ENCODE measurements at places on chromosomes 3 and 15.

GRCh38 chr3:107855710-107856109, 235.1 kb downstream of the CD47 start:
- no peak for DNase-seq

- no peak for DNase-seq
Observed at GRCh38 chr3:149042789-149043386, 43.4 kb downstream of the HLTF start.

DNA sequence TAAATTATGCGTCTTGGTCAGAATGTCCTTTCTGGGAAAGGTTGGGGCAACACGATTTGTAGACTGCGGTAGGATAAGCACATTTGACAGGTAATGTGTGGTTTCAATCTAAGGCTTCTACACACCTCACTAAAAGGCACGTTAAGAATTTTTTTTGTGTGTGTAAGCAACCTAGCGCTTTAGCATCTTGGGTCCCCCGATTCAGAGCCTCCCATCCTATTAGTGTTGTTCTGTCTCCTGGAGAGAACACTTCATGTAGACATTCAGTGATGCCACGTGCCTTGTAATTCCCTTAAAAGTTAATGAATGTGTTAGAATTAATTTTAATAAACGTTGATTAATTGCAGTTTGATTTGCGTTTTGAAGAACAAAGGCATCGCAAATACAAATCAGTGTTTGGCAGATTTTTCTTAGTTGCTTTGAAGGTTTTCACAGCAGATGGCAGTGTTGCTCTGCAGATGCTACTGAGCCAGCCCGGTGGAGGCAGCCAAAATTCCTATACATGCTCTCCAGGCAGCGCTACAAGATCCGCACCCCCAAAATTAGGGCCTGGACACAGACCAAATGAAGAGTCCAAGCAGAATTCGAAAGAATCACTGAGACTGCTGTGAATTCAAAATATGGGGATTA, 63.5 kb downstream of the OTOL1 start:
- DNase-seq: peak; percentile 33

GRCh38 chr3:183018421-183019192, 38.3 kb upstream of the DCUN1D1 start:
- no peak for DNase-seq

GRCh38 chr3:9396301-9396631, 1.1 kb upstream of the SETD5 start:
- peak; percentile 63 for DNase-seq

- DNase-seq: no peak
Observed at GRCh38 chr3:78621061-78621716, 1146.6 kb downstream of the ROBO1 start.

GRCh38 chr15:63353887-63354286, 27.8 kb downstream of the CA12 start:
- no peak for DNase-seq

GRCh38 chr3:13648060-13649001, 99.4 kb downstream of the FBLN2 start:
- DNase-seq: peak; percentile 47

DNA sequence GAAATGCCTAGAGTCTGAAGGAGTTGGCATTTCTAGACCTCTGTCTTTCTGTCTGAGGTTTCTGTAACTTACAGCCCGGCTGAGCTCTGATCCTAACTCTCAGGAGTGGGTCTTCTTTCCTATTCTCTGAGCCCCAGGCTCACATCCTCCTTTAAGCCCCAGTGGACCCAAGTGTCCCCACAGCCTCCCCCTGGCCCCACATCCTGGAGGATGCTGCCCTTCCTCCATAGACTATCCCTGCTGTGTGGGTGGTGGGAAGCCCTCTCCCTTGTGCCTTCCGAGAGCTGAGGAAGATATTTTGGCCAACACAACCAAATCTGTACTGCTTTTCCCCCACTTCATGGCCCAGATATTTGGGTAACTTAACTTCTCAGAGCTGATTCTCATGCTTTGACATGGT, 151.3 kb downstream of the LRTM1 start:
- no peak for DNase-seq

GRCh38 chr3:105526360-105527111, 159.8 kb downstream of the ALCAM start:
- DNase-seq: no peak

DNA sequence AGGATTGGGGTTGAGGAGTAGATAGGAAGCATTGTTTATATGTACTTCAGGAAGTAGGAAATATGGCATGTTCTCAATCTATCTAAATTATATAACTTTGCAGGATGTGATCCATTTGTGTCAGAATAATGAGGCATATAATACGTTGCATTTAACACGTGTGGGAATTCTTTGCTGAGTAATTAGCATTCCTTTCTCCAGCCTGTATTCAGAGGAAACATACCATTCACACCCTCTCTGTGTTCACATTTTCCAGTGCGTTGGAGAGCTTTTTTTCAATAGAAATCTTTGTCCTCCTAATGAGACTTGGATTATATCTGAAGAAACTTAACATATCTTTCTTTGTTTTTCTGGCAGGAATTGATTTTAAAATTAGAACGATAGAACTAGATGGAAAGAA, 33.0 kb upstream of the APH1B start:
- DNase-seq: no peak

GRCh38 chr3:41176596-41176995, 22.7 kb upstream of the CTNNB1 start:
- no peak for DNase-seq

GRCh38 chr3:63202529-63202928, 75.6 kb upstream of the SYNPR start:
- no peak for DNase-seq

DNA sequence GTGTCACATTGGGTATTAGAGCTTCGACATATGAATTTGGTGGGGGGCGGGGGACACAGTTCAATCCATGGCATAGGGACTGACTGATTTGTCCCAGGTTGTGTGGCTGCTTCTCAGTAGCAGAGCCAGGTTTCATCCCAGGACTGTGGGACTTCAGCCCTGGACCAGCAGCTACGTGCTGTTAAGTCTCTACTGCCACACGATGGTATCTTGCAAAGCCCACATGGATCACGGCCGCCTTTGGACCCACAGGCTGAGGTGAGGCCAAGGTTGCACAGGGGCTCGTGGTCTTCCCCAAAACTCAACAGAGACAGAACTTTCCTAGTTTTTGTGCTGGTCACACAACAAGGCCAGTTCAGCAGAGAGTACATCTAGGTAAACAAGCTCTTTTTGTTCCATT, 97.4 kb downstream of the LRRK1 start:
- no peak for DNase-seq

DNA sequence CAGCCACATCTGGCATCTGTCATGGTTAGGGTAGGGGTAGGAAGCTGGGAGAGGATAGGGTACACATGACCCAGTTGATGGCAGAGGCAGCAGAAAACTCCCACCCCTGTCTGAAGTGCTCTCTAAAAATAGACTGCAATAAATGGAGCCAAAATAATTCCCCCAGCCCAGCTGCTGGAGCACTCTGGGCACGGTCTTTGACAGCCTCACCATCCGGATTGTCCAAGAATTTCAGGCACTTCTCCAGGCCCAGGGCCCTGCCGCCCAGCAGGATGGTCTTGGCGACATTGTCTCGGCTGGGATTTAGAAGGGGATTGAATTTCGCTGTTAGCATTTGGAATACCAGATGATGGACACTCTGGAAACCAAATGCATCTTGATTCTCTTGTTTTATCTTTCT, 103.7 kb downstream of the IQSEC1 start:
- no peak for DNase-seq

DNA sequence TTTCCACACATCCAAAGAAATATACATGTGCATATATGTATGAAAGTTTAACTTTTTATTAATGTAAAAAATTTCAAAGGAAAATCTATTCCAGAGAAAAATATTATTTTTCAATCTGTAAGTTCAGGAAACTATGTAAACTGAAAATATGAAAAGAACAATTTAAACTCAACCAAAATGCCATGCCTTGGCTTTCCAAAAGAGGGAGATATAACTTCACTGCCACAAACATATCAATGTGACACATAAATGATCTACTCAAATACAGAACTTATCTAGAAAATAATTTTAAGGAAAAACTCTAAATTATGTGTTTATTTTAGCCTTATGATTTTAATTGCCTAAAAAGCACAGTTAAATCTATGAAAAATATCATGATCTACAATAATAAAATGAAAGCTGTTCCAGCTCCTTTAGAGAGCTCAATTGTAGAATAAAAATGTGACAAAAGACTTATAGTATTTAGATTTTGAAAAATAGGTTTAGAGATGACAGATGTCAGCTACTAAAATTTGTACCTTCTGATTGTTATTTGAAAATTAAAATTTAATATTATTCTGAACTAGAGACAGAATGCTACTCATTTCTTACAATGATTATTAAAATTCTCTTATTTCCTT, 94.8 kb downstream of the GBE1 start:
- no peak for DNase-seq

DNA sequence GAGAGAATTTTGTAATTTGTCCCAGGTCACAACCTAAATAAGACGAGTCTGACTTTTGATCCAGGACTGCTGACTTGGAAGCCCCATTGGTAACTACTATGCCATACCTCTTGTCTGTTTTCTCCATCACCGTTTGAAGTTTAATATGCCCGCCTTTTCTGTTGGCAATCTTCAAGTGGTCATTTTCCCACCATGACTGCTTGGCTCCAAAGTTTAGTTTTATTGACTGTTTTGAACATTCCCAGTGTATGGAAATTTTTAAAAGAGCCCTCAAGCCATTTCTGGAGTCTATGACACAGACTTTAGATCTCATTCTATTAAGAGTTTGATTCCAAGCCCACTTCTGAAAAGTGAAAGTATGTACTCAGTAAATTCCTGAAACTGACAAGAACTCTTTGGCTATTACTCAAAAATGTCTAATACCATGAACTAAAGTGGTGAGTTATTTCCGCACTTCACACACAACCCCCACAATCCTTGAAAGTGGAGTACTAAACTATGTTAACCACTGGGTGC, 136.7 kb upstream of the ADAMTS9 start:
- DNase-seq: no peak

- no peak for DNase-seq
Observed at GRCh38 chr3:182440101-182440500, 353.2 kb upstream of the ATP11B start.
